ENCODE measurements at places on chromosomes 1 and 21.

DNA sequence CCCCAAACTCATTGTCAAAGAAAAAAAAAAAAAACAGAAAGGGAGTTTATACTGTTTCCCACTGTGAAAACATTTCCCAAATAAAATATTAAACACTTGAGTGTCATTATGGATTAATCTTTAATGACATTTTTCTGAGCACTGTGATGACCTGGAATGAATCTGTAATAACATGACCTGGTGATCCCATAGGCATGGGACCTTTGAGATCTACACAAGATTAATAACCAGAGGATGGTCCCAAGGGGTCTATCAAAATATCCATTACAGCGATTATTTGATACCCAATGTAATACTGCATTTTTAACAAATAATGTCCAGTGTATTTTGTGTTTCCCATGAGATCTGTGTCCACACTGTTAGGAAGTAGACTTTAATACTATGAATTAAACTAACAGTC is 32.4 kb upstream of the NCAM2 start:
- DNase-seq, result no peak

- no peak for DNase-seq
These were observed 232.8 kb downstream of the SDCCAG8 start for GRCh38 chr1:243488459-243489157.

DNA sequence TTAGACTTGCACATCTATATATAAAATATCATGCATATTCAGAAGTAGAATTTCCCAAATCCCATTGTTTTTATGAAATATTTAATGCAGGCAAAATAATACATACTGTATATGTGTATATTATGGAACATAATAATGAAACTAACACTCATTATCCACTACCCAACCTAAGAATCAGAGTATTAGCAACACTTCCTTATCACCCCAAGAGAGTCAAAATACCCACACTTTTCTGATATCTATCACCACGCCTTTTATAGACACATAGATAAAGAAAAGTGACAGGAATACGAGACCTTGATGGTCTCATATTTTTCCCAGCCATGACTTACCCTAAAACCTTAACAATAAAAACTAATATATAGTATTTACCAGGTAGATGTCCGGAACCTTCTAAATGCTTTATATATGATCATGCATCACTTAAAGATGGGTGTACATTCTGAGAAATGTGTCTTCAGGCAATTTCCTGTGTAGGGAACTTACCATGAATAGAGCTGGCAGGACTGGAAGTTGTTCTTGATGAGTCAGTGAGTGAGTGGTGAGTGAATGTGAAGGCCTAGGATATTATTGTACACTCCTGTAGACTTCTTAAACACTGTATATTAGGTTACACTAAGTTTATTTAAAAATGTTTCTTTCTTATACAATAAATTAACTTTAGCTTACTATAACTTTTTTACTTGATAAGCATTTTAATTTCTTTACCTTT is 45.5 kb downstream of the TNFSF4 start:
- DNase-seq, result no peak

DNA sequence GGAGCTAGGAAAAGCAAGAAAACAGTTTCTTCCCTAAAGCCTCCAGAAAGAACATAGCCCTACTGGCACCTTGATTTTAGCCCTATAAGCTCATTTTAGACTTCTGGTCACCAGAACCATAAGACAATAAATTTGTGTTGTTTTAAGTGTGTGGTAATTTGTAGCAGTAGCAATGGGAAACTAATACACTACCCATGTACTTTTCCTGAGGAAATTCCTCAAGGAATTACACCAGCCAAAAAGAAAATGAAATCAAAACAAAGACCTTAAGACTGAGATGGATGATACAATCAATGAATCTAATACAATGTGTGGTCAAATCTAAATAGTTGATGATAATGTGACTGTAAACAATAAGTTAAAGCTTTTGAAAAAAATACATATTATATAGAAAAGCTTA is 11.8 kb downstream of the VAMP4 start:
- DNase-seq, result no peak

DNA sequence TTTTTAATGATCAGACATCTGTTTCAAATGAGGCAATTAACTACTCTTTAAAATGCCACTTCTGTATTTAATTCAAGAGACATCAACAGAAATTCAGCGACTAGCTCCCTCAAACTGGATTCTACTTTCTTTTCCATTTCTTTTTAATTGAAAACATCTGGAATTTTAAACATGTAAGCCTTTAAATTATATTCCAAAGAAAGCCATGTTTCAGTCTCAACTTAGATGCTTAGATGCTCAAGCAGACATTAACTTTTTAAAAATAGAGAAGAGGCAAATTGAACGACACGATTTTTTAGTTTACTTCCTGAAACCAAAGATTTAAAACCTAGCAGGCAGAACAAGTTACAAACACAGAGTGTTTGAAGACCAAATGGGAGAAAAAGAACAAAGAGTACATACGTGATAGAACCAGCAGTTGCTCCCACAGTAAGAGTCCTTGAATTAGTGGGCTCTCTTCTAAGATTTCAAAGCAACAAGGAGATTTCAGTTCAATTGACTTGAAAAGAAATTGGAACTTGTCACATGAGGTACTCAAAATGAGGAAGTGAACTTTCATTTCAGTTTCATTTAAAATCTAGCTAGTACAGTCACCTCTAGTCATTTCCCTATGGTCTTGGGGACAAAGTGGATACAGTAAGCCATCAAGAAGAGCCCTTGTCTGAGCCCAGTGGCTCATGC is at the start of gene CTSS:
Gene CTSS (minus strand): TSS at position 483 of the 681 bp plus-strand sequence. CDS start 1,015 bp downstream, outside the sequence.
- no peak for DNase-seq

Data from esophagus squamous epithelium (tissue), 5 donors.